ENCODE measurements at places on chromosomes 4 and X. TPM values are rescaled to one million over a fixed set of nuclear protein-coding genes. Genes with fewer than 3 reads are reported as not detected.
A peak's percentile ranks its signal among the peaks of the same experiment; 100 is the strongest.

The SUPT20HL1 gene
- 0.10 TPM for polyA plus RNA-seq

The MAOB gene
- polyA plus RNA-seq: 130 TPM

The DCAF8L2 gene
- 0.03 TPM for polyA plus RNA-seq

The SLITRK4 gene
- 13.7 TPM for polyA plus RNA-seq

GRCh38 chr4:142960867-142961644, 115.0 kb upstream of the INPP4B start:
- H3K36me3 ChIP-seq: no peaks in the 10 kb centered on the region
- no peak overlapping the region for H3K27ac ChIP-seq
- no peaks in the 10 kb centered on the region for H3K27me3 ChIP-seq
- H3K4me1 ChIP-seq: no peaks in the 10 kb centered on the region

GRCh38 chr4:10596586-10597290, 87.8 kb downstream of the CLNK start:
- H3K4me3 ChIP-seq: no peak overlapping the region
- DNase-seq: no peak
- no peak overlapping the region for H3K27ac ChIP-seq

GRCh38 chrX:333611-334311, 15.2 kb upstream of the GTPBP6 start:
- no peak for DNase-seq
- peaks cover 3% of the 10 kb centered on the region for H3K4me1 ChIP-seq
- peaks cover 24% of the 10 kb centered on the region for H3K27me3 ChIP-seq
- H3K27ac ChIP-seq: no peak overlapping the region
- H3K36me3 ChIP-seq: peaks cover 28% of the 10 kb centered on the region

DNA sequence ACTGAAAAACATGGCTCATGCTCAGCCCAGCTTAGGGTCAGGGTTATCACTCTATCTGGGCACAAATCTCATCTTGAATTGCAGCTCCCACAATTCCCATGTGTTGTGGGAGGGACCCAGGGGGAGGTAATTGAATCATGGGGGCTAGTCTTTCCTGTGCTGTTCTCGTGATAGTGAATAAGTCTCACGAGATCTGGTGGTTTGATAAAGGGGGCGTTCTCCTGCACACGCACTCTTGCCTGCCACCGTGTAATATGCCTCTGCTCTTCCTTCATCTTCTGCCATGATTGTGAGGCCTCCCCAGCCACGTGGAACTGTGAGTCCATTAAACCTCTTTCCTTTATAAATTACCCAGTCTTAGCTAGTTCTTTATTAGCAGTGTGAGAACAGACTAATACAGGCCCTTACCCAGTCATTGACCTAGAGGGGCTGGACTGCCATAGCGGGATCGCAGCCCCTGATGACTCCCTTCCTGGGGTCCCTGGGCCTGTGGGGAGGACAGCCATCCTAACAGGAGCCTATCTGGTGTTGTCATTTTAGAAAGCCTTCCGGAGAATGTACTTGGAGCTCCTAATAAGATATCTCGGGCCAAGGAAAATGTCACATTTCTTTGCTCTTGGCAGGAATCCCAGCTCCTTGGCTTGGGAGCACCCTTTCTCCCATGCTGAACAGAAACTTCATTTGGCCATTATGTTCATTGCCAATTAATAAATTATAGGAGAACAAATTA, 112.6 kb downstream of the PHKA2 start:
- no peaks in the 10 kb centered on the region for H3K27me3 ChIP-seq
- DNase-seq: no peak
- H3K4me3 ChIP-seq: no peak overlapping the region

DNA sequence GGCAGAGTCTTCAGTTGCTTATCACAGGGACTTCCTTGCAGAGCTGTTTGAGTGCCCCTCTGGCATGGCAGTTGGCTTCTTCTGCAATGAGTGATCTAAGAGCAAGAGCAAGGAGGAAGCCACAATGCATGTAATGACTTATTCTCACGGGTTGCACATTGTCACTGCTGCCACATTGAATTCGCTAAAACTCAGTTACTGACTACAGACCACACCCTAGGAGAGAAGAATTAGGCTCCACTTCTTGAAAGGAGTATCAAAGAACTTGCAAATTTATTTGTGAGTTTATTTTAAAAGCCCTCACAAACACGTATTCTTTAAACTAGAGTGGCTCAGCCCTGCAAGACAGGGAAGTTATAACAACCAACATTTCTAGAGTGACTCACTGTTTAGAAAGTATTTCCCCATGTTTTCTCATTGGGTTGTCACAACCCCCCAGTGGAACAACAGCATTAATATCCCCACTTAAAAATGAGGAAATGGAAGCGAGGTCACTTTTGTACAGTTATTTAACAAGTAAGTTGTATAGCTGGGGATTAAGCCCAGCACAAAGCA, 32.4 kb upstream of the RBPJ start:
- no peaks in the 10 kb centered on the region for H3K27me3 ChIP-seq
- no peaks in the 10 kb centered on the region for H3K4me1 ChIP-seq
- no peak for DNase-seq
- no peak overlapping the region for H3K4me3 ChIP-seq

GRCh38 chr4:78150543-78150864, 93.4 kb downstream of the FRAS1 start:
- no peak overlapping the region for H3K4me3 ChIP-seq
- DNase-seq: peak; percentile 48
- no peaks in the 10 kb centered on the region for H3K36me3 ChIP-seq

DNA sequence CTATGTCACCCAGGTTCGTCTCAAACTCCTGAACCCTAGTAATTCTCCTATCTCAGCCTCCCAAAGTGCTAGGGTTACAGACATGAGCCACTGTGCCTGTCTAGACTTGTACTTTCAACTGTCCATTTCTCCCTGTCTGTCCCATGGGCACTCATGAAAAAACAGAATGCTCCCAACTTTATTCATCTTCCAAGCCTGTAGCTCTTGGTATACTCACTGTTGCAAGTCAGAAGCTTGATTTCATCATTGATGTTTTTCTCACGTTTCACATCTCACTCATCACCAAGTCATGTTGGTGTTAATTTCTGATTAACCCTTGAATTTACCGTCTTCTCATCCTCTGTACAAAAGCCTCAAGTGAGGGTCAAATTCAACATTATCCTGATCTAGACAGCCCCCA, 7.3 kb upstream of the SRP72 start:
- H3K4me1 ChIP-seq: no peaks in the 10 kb centered on the region
- no peak for DNase-seq
- peaks cover 38% of the 10 kb centered on the region for H3K36me3 ChIP-seq
- H3K4me3 ChIP-seq: no peak overlapping the region
- H3K27me3 ChIP-seq: no peaks in the 10 kb centered on the region
- H3K27ac ChIP-seq: no peak overlapping the region

Measured in large intestine (tissue), 12 donors.